Esophagus squamous epithelium (tissue), 5 donors: ENCODE measurements at places on chromosomes 5 and 9.

GRCh38 chr9:134566196-134566847, 75.3 kb upstream of the COL5A1 start:
- no peak for DNase-seq

GRCh38 chr9:91182429-91183225, 179.1 kb downstream of the AUH start:
- DNase-seq: no peak

- DNase-seq: no peak
Observed at GRCh38 chr5:132321109-132321721, 27.0 kb downstream of the SLC22A4 start.

DNA sequence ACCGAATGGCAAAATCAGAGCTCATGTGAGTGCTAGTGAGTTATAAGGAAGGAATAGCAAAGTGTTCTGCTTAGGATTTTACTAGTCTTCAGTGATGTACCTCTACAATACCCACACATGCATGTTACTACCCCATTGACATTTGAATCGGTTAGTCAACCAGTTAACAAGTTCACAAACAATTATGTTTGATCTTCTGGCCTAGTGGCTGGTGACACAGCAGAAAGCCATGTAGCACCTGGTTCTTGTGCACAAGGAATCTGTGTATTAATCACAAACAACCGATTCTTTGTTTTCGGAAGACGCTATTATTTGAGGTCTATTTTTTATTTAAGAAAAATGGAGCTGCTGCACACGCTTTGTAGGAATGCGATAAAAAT, 41.9 kb downstream of the NTRK2 start:
- no peak for DNase-seq

GRCh38 chr5:173829826-173830225, 58.3 kb upstream of the CPEB4 start:
- no peak for DNase-seq

GRCh38 chr5:103373597-103374472, 115.3 kb downstream of the MACIR start:
- DNase-seq: no peak

DNA sequence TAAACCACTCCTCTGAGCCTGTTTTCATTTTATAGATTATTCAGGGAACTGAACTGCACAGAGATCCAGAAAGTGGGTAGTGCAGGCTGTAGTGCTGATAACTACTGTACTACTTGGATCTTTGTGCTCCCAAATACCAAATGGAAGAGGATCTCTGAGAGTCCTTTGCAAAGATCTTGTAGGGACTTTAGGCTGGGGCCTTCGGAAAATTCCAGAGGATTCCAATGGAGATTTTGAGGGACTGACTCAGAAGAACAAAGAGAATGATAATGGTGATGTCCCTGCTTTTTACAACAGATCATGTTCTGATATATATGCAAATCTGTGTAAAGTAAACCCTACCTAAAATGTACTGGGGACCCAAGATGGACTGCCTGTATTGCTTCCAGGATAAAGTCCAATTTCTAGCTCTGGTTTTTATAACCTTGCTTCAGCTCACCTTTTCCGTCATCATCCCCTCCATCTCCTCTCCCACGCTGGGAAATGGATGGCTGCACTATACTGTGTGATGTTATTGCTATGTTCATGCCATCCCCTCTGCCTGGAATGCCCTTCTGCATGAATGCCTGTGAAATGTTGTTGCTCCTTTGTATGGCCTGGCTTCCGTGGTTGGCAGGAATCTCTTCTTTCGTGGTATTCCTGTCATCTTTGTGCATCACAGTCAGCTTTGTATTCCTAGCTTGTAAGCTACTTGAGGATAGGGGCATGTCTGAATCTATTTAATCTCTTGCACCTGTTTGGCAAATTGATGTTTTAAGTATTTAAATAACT, 9.7 kb upstream of the PSMD5 start:
- DNase-seq: no peak

DNA sequence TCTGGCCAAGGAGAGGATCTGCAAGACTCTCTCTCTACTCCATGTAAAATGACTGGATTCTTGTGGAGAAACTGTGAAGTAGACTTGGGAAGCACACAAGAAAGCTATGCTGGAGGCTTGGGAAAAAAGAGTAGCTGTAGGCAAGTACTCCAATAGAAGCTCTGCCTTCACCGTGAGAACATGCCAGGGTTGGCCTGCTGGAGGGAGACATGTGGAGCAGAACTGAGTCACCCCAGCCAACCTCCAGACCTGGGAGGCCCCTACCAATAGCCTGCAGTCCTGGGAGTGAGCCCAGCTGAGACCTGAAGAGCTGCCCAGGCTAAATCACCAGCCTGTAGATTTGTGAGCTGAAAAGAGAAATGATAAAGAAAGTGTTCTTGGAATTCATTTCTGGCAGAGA, 66.6 kb downstream of the DEPDC1B start:
- no peak for DNase-seq

GRCh38 chr9:93013856-93014582, 44.5 kb upstream of the SUSD3 start:
- no peak for DNase-seq

- DNase-seq: no peak
Observed at GRCh38 chr9:34332076-34332964, 3.0 kb downstream of the NUDT2 start.

DNA sequence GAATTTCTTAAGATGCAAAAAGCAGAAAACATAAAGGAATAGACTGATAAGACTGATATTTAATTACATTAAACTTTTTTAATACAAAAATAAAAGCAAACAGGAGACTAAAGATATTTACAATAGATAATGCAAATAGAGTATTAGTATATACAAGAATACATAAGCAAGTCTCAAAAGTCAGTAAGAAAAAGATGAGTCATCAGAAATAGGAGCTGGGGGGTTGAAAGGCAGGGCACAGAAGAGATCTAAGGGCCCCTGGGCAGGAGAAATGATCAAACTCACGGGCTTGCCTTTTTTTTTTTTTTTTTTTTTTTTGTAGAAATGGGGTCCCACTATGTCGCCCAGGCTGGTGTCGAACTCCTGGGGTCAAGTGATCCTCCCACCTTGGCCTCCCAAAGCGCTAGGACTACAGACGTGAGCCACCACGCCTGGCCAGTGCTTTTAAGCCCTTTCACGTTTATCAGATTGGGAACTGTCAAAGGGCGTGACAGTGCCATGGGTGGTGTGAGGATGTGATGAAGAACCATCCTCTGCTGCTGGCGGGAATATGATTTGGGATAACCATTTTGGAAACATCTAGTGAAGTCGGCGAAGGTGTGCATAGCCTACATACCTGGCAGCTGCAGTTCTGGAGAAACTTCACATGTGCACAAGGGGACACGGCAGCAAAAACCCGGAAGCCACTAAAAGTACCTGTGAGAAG, 126.1 kb downstream of the CACNA1B start:
- no peak for DNase-seq
